ENCODE measurements at places on chromosomes 6 and 20. TPM values are rescaled to one million over a fixed set of nuclear protein-coding genes. Genes with fewer than 3 reads are reported as not detected.

ADGB gene
- not detected for total RNA-seq

AMD1 gene
- 46.0 TPM for total RNA-seq

HLA-DRB5 gene
- 14.0 TPM for total RNA-seq

OR2J3 gene
- not detected for total RNA-seq

NT5E gene
- 5.9 TPM for total RNA-seq

PRL gene
- not detected for total RNA-seq

DPPA5 gene
- total RNA-seq: not detected

BMP2 gene
- total RNA-seq: 3.0 TPM

RIMS4 gene
- total RNA-seq: 0.27 TPM

BPIFB4 gene
- not detected for total RNA-seq

RBBP9 gene
- 6.8 TPM for total RNA-seq
